ENCODE measurements at places on chromosomes 2 and 18. TPM values are rescaled to one million over a fixed set of nuclear protein-coding genes. Genes with fewer than 3 reads are reported as not detected.

DNA sequence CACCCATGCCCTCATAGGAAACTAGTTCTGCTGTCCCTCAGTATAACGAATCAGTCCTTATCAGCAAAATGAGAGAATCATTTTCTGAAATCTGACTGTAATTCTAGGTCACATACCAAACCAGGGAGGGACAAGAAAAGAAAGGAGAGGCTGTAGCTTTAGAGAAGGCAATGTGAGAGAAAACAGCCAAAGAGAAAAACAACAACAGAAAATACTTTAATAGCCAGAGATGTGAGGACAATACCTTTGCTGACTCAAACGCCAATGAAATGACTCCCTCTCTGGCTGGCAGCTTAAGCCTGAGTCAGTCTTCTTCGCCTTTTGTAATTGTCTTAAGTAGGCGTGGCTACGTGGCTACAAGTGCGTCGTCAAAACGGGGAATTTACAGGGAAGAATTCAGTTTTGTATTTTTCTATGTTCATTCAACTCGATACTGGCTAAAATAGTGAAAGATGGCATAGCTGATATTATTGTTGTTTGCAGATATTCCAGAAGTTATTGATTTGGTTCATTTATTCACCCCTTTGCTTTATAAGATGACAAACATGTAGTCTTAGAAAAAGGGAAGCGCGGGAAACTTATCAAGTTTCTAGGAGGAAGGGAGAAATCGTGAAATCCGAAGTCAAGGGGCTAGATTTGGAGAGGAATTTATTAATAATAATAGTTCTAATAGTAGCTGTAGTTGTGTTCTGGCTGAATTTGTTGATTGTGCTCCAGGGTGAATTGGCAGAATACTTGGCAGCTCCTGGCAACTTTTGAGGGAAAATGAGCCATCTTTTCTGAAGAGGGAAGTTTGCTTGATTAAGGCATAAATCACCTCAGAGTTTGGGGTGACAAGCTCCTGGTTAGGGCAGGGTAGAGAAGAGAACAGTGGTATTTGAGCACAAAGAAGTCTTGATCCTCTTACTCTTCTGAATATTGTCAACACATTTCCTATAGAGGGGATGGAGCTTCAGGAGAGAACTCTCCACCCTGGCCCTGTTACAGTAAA, at the start of gene IL1A:
Gene IL1A (minus strand): TSS at position 295 of the 991 bp plus-strand sequence. CDS start 723 bp downstream, outside the sequence.
- no peak for DNase-seq

DNA sequence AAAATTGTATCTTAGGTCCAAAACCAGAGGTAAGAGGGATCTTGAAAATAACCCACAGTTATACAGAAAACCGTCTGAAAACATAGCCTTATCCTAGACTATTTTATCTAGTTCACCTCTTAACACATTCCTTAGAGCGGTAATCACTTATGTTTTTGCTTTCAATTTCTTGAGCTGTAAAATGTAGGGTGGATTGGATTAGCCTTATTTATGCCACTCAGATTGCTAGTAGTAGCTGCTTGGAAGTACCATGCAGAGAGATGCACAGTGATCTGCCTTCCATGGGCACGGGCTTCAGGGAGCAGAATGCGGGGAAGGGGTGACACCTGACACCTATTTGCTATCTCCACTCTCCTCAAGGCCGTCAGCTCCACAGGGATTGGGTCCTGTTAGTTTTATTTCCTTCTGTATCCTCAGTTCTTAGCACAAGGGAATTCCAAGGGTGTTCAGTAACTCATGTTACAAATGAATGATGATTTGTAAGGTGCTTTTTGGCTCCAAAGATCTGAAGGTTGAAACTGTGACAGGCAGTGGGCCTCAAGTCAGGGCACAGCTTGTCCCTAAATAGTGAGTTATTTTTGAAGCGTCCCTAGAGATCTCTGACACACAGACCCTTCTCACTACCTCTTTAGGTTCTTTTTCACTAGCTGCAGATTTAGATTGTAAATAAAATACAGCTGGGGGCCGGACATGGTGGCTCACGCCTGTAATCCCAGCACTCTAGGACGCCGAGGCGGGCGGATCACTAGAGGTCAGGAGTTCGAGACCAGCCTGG, 64.0 kb upstream of the PMAIP1 start:
- no peak for DNase-seq

GRCh38 chr2:95208106-95208505, 785 bp downstream of the ZNF892 start:
- DNase-seq, result no peak

DNA sequence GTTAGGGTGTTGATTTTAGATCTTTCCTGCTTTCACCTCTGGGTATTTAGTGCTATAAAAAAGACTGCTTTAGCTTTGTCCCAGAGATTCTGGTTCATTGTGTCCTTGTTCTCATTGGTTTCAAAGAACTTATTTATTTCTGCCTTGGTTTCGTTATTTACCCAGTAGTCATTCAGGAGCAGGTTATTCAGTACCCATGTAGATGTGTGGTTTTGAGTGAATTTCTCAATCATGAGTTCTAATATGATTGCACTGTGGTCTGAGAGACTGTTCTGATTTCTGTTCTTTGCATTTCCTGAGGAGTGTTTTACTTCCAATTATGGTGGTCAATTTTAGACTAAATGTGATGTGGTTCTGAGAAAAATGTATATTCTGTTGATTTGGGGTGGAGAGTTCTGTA, 167.1 kb upstream of the KYNU start:
- no peak for DNase-seq

- no peak for DNase-seq
These were observed 33.9 kb downstream of the INO80C start for GRCh38 chr18:35463827-35464226.

DNA sequence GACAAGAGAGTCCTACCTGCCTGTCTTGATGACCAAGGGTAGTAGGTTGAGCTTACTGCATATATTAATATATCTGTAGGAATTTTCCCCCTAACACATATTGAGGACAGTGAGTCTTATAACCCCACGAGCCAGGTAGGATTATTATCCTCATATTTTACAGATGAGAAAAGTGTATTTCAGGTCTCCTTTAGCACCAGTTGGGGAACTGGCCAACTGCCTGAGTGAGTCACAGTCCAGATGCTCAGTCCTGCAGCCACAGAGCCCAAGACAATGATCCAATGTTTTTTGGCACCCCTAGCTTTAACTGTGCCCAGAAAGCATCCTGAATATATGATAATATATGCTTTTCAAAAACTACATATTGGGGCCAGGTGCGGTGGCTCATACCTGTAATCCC, 30.8 kb upstream of the GLS start:
- no peak for DNase-seq

DNA sequence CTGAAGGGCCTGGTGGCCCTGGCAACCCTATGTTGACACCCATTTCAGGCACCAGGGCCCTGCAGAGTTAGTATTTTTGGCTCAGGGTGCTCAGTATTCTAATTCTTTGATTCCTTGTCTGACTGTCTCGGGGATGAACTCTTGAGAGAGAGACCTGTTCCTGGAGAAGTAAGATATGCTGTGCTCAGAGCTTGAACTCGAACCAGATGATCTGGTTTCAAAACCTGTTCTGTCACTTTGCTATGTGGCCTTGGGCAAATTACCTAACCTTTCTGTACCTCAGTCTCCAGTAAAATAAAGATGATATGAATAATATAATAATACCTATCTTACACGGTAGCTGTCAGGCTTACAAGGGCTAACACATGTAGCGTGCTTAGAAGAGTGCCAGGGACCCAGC, 294.2 kb downstream of the DYSF start:
- no peak for DNase-seq

DNA sequence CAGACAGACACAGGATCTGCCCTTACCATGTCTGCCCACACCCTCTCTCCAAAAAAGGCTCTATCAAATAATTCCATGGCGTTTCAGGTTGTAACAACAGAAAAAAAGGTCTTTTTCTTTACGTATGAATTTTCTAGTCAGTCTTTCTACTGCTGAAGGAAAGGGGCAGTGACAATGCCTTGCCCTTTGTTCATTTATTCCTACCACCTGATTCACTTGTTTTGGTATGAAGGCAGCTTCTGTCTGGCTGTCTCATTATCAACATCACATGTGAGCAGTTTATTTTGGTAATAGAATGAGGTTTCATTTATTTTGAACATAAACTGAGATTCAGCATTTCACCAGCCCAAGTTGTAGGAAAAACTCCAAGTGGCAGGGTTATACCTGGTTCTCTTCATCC, 94.3 kb upstream of the KLF7 start:
- DNase-seq, result no peak

GRCh38 chr2:127052057-127052770, 54.7 kb downstream of the BIN1 start:
- no peak for DNase-seq

DNA sequence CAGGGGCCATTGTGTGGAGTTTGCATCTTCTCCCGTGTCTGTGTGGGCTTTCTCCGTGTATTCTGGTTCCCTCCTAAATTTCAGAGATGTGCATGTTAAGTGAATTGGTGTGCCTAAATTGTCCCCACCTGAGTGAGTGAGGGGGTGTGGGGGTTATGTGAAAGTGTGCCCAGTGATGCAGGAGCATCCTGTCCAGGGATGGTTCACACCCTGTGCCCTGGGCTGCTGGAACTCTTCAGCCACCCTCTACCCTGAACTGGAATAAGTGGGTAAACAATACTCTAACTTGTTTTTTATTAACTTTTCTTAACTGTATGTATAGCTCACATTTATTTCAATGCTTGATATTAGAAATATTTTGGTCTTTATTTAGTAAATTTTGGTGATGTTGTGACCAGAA, 56.0 kb downstream of the UBE2E3 start:
- no peak for DNase-seq

DNA sequence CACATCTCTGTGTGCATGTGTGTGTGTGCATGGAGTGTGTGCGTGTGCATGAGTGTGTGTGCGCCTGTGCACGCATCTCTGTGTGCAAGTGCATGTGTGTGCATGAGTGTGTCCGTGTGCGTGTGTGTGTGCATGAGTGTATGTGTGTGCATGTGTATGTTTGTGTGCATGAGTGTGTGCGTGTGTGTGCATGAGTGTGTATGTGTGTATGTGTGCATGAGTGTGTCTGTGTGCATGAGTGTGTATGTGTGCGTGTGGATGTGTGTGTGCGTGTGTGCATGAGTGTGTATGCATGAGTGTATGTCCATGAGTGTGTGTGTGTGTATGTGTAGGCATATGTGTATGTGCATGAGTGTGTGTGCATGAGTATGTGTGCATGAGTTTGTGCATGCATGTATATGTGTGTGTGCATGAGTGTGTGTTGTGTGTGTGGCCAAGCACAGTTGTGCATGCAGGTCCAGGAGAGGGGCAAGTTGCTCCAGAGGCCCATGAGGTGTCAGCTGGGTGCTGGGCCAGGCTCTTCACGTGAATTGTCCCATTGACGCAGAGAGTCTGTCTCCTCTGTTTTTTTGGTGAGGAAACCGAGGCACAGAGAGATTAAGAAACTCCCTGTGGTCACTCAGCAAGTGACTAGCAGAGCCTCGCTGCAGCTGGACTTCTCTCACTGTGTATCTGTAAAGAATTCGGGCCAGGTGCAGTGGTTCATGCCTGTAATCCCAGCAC, 75.5 kb downstream of the ASB1 start:
- peak; percentile 24 for DNase-seq

GRCh38 chr18:9563331-9563730, 51.0 kb downstream of the PPP4R1 start:
- DNase-seq, result no peak

- no peak for DNase-seq
These were observed 181.1 kb downstream of the NEDD4L start for GRCh38 chr18:58225101-58225500.

GRCh38 chr2:26515771-26516170, 37.8 kb upstream of the OTOF start:
- DNase-seq, result no peak

The DOCK10 gene
- total RNA-seq, result 9.6 TPM

The MYO5B gene
- total RNA-seq, result 46.2 TPM

The TAF1B gene
- total RNA-seq, result 41.1 TPM

The G6PC2 gene
- not detected for total RNA-seq

The FSIP2 gene
- 5.8 TPM for total RNA-seq

The NOL4 gene
- 10.5 TPM for total RNA-seq

All from ureter (tissue), 1 donor.